ENCODE measurements at places on chromosomes 13 and 19. TPM values are rescaled to one million over a fixed set of nuclear protein-coding genes. Genes with fewer than 3 reads are reported as not detected.

GRCh38 chr19:50764409-50764808 lies 5.9 kb upstream of the GPR32 start:
- DNase-seq = no peak

GRCh38 chr13:98478189-98479129 lies 98.4 kb downstream of the STK24 start:
- DNase-seq = peak; percentile 70

- no peak for DNase-seq
Observed at GRCh38 chr13:31001647-31002046, 69.2 kb downstream of the TEX26 start.

The CYP2F1 gene
- 0.30 TPM for total RNA-seq
